ENCODE measurements at places on chromosomes 12 and 14.

GRCh38 chr12:60391791-60392190 lies 796.0 kb downstream of the SLC16A7 start:
- DNase-seq, result no peak

DNA sequence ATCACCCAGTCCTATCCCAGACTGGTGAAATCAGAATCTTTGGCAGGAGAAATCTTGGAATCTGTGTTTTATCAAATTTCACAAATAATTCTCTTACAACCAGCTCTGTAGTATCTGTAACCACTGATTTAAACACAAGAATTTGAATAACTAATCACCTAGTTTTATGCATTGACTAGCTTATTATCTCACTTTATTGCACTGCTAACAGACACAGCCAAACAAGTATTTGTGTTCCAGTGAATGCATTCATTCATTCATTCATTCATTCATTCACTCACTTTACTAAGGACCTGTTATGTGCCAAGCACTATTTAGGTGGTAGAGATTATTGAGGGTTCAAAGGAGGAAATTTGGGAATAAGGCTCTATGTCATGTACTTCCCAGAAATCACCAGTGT lies 16.2 kb downstream of the LRRC74A start:
- no peak for DNase-seq

GRCh38 chr14:83058068-83058467 lies 1524.4 kb upstream of the SEL1L start:
- DNase-seq, result no peak

DNA sequence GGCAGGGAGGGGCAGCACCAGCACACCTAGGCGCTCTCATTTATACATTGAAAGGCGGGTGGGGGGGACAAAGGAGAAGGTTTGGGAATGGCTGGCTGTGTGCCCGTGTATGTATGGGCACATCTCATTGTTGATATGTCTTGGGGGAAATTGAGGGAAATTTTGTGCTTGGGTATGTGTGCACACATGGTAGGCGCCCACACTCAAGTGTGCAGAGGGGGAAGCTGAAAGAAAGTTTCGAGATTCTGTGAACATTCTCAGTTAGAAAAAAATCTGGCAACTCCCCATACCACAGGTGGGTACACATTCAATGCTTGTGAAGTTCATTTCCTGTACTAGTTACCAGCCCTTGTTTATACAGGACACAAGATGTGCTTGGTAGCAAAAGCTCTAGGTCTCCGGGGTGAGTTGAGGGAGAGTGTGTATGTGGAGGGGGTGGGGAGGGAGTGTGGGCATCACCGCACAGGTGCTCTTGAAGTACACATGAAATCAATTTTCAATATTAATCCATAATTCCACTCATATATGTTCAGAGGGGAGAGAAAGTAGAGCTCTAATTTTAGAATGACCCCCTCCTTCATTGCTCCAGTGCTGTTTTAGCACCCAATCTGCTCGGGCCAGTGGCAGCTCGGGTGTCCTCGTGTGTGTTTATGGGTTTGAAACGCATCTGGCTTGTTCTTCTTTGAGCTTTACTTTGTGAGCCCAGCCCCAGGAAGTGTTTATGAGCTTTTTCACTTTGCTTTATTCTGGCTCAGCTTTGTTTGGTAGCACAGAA lies 286.0 kb downstream of the ZFP36L1 start:
- no peak for DNase-seq

DNA sequence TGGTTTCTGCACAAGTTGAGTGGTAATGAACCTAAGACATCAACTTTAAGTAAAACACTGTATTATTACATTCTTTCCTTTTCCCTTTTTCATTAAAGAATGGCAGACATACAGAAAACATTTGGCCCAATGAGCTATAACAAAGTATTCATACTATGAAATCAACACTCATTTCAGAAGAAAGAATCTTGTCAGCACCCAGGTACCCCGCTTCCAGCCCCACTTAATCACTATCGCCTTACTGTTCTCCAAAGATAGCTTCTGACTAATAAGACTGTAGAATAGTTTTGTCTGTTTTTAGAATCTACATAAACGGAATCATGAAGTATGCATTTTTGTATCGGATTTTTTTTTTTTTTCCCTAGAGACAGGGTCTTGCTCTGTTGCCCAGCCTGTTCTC lies 9.5 kb downstream of the CNTN1 start:
- DNase-seq, result no peak

DNA sequence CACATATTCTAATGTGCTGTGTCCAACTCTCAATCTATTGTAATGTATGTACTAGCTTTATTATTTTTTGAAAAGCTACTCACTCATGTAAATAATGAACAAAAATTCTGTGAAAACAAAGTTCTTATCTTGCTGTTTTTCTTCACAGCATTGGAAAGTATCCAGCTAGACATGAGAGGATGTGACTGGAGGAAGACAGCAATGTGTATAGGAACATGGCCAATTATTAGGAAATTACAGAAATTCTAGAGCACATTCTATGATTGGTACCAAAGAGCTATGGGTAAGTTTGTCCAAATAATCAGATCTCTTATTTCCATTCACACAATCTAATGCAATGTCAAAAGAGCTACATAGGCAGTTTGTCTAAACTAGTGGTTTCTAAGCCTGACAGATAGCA lies 1100.2 kb downstream of the FSCB start:
- no peak for DNase-seq

- DNase-seq, result no peak
Measured at GRCh38 chr12:115004470-115005146, 320.6 kb upstream of the TBX3 start.

GRCh38 chr12:2681450-2682205 lies 113.1 kb upstream of the FKBP4 start:
- no peak for DNase-seq

DNA sequence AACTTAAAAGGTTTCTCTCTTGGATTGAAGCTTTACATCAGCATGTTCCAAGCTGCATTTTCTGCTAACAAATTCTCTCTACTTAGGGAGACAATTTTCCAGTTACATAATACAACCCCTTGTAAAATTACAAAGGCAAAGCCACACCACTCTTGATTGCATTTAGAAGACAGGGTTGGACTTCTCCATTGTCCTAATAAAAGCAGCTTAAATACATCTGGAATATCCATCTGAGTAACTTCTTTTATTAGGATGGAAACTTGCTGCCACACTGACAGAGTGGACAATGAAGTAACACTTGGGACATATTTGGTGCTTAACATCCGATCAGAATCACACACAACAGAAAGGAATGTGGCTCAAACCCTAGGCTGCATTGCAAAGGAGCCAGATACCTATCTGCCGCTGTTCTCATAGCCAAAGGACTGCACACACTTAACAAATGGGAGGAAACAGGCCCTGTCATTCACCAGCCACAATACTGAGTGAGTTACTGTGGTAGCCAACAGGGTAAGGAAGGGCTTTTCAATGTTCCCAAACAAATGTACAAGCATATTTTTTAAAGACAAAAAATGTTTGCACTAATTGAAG lies 157.2 kb downstream of the PAX9 start:
- DNase-seq, result no peak

- no peak for DNase-seq
Measured at GRCh38 chr12:30095511-30095910, 311.8 kb upstream of the TMTC1 start.

DNA sequence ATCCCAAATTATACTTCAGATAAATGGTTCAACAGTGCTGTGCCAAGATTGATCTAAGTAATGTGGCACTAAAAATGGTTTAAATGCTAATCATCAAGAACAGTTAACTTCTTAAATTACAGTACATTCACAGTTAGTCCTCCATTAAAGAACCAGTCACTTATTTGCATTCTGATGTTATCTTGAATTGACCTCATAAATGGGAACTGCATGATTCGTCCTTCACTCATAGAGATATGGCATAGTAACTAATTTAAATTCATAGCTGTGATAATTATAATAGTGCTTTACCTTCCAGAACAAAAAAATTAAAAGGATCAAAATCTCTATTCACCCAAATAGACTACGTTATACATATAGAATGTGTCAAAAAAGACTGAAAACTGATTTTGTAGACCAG lies 61.1 kb downstream of the COCH start:
- no peak for DNase-seq

GRCh38 chr14:93804654-93805053 lies 16.4 kb upstream of the PRIMA1 start:
- DNase-seq, result no peak

DNA sequence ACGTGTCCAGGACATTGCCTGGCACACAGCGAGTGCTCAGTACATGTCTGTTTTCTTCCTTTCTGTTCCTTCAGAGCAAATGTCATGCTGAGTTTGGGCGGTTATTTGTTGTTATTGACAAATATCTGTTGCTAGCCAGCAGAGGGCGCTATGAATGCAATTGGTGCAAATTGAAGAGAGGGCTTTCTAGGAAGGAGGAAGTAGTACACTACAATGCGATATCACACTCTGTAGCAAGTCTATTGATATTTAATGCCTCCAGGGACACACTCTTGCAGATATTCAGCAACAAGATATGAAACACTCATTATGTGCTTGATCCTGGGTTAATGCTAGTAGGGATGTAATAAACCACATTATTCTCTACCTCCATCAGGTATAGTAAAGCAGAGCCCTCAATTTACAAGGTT lies 267.3 kb upstream of the SRRM4 start:
- peak; percentile 4 for DNase-seq

DNA sequence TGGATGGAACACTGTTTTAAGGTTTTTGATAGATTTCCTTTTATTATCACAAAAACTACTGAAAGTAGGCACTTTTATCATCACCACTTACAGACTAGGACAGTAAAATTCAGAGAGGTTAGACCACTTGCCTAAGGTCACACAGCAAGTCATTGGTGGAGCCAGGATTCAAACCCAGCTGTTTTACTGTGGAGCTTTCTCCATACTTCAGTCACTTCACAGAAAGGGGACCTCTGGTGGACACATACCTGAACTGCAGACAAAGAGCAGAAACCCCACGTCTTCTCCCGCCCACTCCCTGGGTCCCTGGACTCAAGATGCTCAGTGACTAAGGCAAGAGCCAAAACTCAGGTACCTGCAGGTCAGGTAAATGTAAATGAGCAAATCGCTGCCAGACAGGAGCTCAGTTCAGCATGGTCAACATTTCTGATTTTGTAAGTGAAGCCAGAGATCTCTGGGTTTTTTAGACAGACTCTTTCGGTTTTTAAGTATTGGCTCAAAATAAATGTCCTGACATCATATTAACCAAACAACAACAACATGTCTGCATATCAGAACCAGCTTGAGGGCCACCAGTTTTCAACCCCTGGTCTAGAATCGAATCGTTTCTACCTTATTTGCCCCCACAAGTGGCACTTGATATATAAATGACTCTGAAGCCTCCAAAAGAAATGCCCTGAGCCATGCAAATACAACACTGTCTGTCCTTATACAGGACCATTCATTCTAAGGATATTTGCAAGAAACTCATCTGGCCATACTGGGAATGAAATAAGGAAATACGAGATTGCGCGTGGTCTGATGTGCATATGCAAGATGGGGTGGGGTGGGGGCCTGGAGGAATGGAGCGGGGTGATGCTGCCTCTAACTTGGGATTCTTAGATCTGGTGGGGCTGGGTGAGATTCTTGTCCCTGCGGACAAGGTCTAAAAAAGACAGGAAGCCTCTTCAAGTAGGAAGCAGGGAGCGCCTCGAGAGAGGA lies 110.9 kb downstream of the KSR2 start:
- DNase-seq, result no peak

- no peak for DNase-seq
Measured at GRCh38 chr14:105117257-105117646, 51.3 kb downstream of the JAG2 start.

DNA sequence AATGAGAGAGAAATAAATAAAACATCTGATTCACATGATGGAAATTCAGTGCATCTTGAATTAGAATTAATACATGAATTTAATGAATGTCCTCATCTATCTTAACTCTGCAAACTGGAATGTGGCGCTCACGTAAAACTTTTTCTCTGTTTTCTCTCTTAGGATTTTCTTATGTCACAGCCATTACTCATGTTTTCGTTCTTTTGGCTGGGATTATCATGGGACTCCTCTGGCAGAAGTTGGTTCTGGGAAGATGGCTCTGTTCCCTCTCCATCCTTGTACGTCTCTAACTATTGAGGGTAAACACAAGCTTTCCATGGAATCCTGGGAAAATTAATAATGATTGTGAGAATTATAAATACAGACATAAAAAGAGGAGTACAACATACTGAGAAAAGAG lies 5.0 kb downstream of the CLEC12B start:
- no peak for DNase-seq

GRCh38 chr14:100056964-100057795 lies 8.0 kb upstream of the EVL start:
- no peak for DNase-seq

GRCh38 chr14:55274751-55275150 lies 3.5 kb downstream of the FBXO34 start:
- DNase-seq, result no peak

DNA sequence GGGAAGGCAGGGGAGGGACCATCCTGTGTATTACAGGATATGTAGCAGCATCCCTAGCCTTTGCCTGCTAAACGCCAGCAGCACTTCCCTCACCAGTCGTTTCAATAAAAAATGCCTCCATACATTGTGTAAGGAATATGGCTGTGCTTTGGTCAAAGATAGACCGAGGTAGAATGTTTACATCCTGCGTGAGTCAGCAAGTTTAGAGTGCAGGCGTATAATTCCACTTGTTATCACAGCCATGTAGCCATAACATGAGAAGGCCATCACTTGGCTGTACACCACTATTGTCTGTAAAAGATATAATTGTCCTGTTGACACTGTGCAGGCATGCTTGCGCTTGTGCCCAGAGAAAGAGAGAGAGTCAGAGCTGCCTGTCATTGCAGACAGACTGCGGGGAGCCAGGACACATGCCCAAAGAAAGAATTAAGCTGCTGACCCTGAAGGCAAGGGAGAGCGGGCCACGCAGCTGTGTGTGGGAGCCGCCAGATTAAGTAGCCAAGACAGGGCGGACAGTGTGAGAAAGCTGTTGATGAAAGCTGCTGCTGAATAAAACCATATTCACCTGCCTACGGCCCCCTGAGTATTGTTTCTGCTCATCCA lies 68.4 kb downstream of the CRACR2A start:
- no peak for DNase-seq

- no peak for DNase-seq
Measured at GRCh38 chr12:101165319-101165718, 44.7 kb downstream of the SLC5A8 start.

- no peak for DNase-seq
Measured at GRCh38 chr12:13208533-13209435, 12.3 kb downstream of the EMP1 start.

GRCh38 chr14:69363055-69363454 lies 35.0 kb downstream of the ERH start:
- DNase-seq, result no peak

DNA sequence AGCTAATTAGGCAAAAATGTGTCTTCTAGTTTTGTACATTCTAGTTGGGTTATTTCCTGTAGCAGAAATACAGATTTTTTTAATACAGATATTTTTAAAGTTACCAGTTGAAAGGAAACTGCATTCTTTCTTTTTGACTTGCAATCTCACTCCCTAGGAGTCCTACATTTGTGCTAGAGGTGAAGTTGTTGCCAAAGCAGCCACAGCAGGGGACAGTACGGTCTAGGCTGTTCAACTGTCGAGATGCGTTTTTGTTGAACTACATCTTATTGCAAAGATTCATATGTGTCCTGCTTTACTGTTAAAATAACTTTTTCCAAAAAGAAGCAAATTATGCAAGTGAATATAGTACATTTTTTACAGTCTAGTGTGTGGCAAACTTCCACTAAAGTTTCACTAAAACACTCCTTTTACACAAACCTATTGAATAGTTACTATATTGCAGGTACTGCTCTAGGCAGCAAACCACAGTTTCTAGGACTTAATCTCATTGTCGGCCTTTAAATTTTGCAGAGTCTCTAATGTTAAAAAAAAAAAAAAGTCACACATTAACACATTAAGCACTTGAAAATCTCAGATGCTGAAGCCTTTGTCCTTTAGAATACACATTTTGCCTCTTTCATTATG lies 30.2 kb upstream of the SRGAP1 start:
- no peak for DNase-seq

GRCh38 chr14:32710231-32710671 lies 228.4 kb upstream of the NPAS3 start:
- DNase-seq, result no peak
